ENCODE measurements at places on chromosomes 5 and 9.

DNA sequence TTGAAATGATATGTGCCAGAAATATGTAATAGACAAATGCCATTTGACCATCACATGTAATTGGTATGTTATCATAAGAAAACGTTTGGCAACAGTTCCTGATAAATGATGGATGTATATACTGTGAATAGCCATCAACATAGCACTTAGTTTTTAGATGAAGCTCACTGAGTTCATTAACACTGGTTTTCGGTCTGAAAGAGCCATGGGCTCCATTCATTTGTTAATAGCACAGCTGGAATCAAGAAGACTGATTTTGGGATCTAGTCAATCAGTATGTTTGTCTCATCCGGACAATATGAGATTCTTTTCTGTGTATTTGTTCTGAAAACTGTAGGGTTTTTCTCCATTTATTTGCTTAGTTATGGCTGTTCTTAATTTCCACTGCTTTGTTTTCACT is 413.5 kb upstream of the CLINT1 start:
- DNase-seq, result no peak

DNA sequence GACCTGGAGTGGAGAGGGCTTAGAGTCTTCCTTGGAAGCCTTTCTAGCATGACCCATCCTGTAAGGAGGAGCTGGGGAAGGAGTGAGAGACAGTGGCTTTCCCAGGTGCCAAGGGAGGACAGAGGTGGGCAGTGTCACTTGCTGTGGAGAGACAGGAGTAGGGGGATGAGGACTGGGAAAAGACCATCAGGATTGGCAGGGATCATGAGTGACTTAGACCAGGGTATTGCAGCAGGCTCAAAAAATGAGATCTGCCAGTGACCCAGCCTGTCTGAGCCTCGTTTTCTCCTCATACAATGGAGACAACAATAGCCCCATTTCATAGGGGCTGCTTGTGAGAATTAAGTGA is 2.4 kb downstream of the TMOD1 start:
- DNase-seq, result no peak

- no peak for DNase-seq
Observed at GRCh38 chr9:23746317-23746716, 79.7 kb downstream of the ELAVL2 start.

GRCh38 chr5:149356391-149356790 is 1.5 kb upstream of the PCYOX1L start:
- no peak for DNase-seq

GRCh38 chr9:137491735-137492432 is 32.8 kb upstream of the NSMF start:
- no peak for DNase-seq

GRCh38 chr9:96008502-96009222 is 133.2 kb downstream of the ERCC6L2 start:
- no peak for DNase-seq

DNA sequence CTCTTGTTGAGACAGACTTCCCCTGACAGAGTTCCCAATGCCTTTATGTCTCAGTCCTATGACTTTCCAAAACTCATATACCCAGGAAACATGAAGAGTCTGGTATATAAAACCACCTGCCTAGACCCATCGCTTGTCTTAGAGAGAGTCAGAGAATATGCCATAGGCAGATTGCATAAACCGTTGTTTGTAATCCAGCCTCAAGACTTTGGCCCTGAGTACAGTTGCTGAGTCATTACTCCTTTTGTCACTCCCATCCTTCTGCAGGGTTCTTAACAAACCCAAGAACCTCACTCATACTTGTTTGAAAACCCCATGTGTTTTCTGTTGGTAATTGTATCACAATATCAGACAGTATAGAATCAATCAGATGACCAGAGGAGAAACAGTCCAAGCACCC is 616.3 kb downstream of the SLCO4C1 start:
- DNase-seq, result no peak

DNA sequence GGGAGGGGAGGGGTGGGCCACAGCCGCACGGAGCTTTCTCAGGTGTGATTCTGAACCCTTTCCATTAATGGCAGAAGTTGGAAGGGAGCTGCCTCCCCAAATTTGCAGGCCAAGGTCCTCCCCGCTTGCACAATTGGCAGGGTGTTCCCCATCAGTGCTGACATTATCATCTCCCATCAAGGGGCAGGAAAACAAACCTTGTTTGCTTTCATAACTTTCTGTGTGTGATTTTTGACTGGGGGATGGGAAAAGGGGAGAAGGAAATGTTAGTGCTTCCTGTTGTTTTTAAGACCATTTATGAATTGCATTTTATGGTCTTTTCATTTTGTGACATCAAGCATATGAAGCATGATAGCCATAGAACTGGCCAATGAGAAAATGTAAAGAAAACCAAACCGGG is 242.2 kb downstream of the GOLPH3 start:
- DNase-seq, result no peak

DNA sequence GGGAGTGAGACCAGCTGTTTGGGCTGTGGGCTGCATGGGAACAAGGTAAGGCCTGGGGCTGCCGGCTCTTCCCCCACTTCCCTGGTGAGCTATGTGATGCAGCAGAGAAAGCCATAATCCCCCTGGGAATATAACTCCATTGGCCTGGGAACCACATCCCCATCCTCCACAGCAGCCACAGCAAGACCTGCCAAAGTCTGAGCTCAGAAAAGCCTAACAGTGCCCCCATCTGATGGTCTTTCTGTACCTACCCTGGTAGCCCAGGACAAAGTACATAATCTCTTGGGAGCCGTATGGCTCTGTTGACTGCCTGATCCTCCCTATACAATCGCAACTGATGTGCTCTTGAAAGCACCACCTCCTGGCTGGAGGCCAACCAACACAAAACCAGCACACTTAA is 432.6 kb downstream of the CDH18 start:
- no peak for DNase-seq

GRCh38 chr9:108933231-108933717 is 650 bp downstream of the ELP1 start:
- no peak for DNase-seq

DNA sequence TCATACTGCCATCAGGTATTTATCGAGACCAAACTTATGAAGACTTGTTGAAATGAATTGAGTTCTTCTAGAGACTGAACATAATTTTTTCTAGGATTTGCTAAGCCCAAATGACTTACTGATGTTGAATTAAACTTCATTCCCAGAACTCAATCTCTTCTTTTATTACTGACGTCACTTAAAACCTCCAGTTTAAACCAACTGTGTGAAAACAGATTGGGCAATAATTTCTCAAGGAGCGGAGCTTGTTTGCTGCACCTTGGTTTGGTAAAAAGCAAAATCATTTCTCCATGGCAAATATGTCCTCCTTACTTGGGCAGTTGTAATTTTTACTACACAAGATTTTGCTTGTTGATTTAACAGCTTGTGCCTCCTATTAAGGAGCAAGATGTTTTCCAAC is 37.4 kb downstream of the CFAP90 start:
- no peak for DNase-seq

- DNase-seq, result no peak
Observed at GRCh38 chr9:22103685-22104575, 94.8 kb upstream of the CDKN2B start.

All from GM18507 (cell line).